ENCODE measurements at places on chromosomes 7 and 10. TPM values are rescaled to one million over a fixed set of nuclear protein-coding genes. Genes with fewer than 3 reads are reported as not detected.

GRCh38 chr10:96287392-96288105 is 16.2 kb upstream of the BLNK start:
- no peak for DNase-seq

GRCh38 chr7:15571301-15571878 is 9.6 kb upstream of the AGMO start:
- no peak for DNase-seq

- DNase-seq = peak; percentile 65
Measured at GRCh38 chr7:132394283-132395198, 181.7 kb downstream of the PLXNA4 start.

DNA sequence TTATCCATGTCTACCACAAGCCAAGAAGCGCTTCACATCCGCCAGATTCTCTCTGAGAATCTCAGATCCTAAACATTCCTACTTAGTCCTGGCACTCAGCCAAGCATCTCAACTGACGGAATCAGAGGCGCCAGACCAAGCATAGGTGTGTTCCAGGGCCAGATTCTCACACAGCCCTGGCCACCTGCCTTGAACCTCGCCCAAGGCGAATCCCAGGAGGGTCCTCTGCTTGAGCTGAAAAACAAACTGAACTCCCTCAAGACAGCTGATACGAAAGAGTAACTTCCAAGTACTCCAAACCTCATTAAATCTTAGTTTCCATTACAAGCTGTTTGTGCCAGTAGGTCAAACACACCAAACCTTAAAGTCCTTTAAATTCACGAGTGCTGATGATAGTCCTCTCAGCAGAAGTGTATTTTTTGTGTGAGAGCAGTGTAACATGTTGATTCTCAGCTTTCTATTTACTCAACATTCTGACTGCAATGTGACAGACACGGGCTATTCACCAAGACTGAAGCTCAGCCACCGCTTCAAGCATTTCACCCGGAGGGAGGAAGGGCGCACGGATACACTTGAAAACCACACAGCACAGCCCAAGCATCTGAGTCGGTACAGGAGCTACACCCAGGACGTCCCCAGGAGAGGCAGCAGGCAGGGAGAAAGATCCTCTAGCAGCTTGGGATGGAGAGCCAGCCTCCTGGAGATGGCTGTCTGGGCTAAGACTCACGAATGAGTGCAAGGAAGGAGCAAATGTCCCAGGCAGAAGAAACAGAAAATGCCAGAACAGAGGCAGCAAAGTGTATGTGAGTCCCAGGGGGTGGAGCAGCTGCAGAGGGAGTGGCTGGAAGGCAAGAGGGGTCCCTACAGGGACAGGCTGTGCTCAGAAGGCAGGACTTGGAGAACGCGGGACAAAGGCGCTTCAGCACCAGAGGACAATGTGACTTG is 6.0 kb downstream of the PARD3 start:
- DNase-seq = no peak

DNA sequence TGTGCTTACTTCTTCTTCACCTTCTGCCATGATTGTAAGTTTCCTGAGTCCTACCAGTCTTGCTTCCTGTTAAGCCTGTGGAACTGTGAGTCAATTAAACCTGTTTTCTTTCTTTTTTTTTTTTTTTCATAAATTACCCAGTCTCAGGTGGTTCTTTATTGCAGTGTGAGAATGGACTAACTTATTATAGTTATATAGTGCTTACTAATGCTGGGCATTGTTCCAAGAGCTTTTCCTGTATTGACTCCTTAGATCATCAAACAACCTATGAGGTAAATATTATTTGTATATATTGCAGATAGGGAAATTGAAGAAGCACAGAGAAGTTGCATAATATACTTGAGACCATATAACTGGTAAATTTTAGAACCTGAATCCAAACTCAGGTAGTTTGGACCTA is 98.1 kb downstream of the MBL2 start:
- no peak for DNase-seq

- DNase-seq = peak; percentile 53
Measured at GRCh38 chr10:49183596-49184542, 4.3 kb downstream of the TMEM273 start.

GRCh38 chr7:135774284-135774683 is 25.7 kb upstream of the FAM180A start:
- DNase-seq = no peak

DNA sequence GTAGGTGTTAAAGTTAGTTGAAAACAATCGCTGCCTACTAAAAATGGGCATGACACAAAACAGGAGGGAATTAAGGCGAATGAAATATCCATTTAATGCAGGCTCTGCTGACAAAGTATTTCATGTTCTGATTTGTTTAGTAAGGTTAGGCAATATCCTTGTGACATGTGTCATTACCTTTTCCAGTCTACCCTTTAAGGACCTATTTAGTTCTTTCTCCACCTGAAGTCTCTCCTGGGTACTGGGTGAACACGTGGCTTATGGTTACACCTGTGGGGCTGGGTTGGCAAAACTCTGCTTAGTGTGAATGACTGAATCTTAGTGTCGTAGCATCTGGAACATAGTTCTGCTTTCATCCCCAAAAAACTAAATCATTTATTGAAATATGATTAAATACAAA is 313.5 kb downstream of the CCDC3 start:
- DNase-seq = no peak

DNA sequence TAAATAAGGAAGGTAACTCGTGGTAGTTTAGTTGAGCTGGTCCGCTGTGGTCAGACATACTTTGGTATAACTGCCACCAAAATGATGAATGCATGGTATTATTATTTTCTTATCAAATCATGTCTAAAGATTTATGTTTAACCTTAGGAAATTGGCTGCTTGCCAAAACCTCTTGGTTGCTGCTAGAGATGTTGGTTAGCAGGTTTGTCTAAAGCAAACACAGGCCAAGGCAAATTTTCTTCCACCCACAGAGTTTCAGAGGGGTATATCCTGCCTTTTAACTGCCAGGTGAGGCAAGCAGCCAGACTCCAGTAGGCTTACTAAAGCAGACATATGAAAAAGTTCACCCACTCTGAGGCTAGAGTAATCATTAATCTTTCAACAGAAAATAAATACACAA is 101.4 kb downstream of the SEMA3E start:
- no peak for DNase-seq

- peak; percentile 64 for DNase-seq
Measured at GRCh38 chr10:114499630-114500190, 95.4 kb upstream of the AFAP1L2 start.

DNA sequence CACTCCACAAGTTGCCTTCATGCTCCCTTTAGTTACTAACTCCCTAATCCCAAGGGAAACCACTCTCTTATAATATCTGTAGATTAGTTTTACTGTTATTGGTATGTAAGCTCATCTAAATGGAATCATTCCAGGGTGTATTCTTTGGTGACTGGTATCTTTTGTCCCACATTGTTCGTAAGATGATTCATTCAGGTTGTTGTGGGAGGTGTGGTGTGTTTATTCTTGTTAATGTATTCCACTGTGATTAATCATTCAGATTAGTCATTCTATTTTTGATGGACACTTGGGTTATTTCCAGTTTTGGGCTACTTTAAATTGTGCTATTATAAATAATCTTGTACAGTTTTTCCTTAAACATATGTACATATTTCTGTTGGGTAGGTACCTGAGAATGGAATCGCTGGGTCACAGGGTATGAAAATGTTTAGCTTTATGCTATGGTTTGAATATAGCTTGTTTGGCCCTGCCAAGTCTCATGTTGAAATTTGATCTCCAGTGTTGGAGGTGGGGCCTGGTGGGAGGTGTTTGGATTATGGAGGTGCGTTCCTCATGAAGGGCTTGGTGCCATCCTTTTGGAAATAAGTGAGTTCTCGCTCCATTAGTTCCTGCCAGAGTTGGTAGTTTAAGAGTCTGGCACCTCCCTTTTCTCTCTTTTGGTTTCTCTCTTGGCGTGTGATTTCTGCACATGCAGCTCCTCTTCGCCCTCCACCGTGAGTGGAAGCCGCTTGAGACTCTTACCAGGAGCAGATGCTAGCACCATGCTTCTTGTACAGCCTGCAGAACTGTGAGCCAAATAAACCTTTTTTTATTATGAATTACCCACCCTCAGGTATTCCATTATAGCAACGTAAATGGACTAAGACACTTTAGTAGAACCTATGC is 13.8 kb downstream of the BTRC start:
- DNase-seq = no peak

DNA sequence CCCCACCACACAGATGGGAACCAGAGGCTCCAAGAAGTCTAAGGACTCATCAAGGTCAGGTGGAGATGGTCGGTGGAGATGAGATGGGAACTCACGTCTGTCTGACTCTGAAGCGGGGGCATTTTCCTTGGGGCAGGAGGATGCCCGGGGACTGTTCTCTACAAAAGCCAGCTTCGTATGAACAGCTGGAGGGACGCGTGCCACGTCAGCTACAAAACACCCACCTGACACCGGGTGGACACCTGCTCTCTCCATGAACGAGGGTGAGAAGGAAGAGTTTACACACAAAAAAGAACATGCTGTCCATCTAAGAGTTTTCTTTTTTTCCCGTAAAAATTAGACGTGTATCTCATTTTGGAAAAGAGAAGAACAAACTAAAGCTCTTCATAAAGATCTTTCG is 47.7 kb downstream of the C10orf143 start:
- DNase-seq = no peak

GRCh38 chr10:126090911-126091728 is 194.8 kb downstream of the FANK1 start:
- no peak for DNase-seq

DNA sequence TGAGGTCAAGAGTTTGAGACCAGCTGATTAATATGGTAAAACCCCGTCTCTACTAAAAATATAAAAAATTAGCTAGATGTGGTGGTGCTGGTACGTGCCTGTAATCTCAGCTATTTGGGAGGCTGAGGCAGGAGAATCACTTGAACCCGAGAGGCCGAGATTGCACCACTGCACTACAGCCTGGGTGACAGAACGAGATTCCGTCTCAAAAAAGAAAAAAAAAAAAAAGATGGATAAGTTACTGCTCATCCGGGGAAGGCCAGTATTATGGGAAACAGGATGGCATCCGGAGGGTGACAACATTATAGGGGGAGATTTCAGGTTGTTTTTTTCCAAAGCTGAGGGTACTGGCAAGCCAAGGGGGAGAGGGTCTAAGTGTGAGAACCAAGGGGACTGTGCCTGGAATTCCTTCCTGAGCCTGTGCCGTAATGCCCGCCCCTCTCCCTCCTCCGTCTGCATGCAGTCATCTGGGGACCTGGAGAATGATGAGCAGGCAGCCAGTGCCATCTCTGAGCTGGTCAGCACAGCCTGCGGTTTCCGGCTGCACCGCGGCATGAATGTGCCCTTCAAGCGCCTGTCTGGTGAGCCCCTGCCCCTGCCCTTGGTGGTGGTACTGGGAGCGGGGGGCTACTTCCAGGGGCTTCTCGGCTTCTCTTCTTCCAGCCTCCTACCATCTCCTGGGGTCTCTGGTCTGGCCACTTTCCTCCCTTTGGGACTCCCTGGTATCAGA is 4.4 kb downstream of the LAMTOR4 start:
- no peak for DNase-seq

DNA sequence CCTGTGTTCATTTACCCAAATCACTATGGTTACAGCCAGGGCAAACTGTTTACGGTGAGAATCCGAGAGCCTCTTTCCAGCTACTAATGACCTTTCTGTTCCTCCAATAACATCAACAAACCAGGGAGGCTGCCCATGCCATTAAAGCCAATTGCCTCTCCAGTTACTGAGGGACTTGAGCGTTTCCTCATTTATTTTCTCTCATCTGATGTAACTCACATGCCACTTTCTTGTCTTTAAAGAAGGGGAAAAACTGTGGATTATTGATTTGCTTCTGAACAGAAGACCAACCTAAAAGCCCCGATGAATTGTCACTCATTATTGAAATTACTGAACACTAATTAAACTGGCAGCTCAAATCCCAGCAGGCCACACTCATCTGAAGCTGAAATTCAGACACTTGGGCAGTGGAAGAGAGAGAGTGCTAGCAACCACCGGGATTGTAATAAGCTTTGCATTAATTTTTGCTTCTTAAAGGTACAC is 595.8 kb upstream of the MKI67 start:
- no peak for DNase-seq

- no peak for DNase-seq
Measured at GRCh38 chr7:265192-265997, 24.6 kb upstream of the FOXL3 start.

GRCh38 chr10:114764656-114765055 is 56.9 kb upstream of the FHIP2A start:
- no peak for DNase-seq

DNA sequence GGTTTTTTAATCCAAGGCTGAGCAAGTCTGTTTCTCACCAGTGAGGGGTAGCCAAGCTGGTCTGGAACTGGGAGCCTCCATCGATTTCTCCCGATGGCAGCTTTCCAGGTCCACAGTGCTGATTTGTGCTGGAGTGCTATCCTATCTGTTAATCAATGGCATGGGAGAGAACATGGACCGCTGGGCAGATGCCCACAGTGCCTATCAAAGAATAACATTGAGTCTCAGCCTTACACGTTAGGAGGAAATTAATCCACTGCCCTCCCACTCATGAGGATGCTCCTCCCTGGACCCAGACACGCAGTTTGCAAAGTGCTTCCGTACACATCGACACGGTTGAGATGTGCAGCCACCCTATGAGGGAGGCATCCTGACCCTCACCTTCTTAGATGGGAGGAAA is 36.0 kb upstream of the CUX1 start:
- no peak for DNase-seq

GRCh38 chr10:80281784-80282765 is 7.4 kb downstream of the MAT1A start:
- peak; percentile 18 for DNase-seq

- DNase-seq = no peak
Measured at GRCh38 chr7:134782121-134782623, 2.7 kb downstream of the CALD1 start.

- DNase-seq = no peak
Measured at GRCh38 chr7:141722529-141722928, 14.4 kb downstream of the WEE2 start.

DNA sequence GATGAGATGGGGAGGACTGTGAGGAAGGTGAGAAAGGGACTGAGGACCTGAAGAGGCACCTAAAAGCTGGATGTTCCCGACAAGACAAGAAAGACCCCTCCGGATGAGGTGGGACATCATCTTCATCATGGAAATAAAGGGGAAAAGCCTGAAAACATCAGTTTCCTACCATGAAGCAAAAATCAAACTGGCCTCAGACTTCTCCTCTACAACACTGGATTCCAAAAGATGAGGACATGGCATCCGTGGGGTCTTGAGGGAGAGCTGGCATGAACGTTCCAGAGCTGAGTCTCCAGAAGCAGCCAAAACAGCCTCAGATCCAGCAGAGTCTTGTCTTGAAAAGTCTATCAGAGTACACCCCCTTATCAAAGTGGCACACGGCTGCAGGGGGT is 44.5 kb downstream of the DIP2C start:
- no peak for DNase-seq

- DNase-seq = no peak
Measured at GRCh38 chr7:94650147-94651051, 5.5 kb downstream of the SGCE start.

LGI1 gene
- total RNA-seq = not detected

HKDC1 gene
- total RNA-seq = 1.4 TPM

ZNF853 gene
- 0.78 TPM for total RNA-seq

TNRC18 gene
- total RNA-seq = 52.1 TPM

ZNF800 gene
- total RNA-seq = 40.7 TPM

RAPGEF5 gene
- total RNA-seq = 0.42 TPM

TMEM176B gene
- total RNA-seq = not detected

TMEM176A gene
- total RNA-seq = not detected

DNA2 gene
- total RNA-seq = 51.4 TPM

ADIRF gene
- total RNA-seq = not detected

LIPF gene
- not detected for total RNA-seq
